Activated naive CD8-positive, alpha-beta T cell treated with anti-CD3 and anti-CD28 coated beads for 36 hours (primary cell): ENCODE measurements at places on chromosomes 11 and 22.
A peak's percentile ranks its signal among the peaks of the same experiment; 100 is the strongest.

- H3K27me3 ChIP-seq, result no peaks in the 10 kb centered on the region
- H3K4me1 ChIP-seq, result peaks cover 30% of the 10 kb centered on the region
- H3K27ac ChIP-seq, result no peak overlapping the region
- DNase-seq, result peak; percentile 15
These were observed 2.2 kb downstream of the TNKS1BP1 start for GRCh38 chr11:57322256-57323166.

DNA sequence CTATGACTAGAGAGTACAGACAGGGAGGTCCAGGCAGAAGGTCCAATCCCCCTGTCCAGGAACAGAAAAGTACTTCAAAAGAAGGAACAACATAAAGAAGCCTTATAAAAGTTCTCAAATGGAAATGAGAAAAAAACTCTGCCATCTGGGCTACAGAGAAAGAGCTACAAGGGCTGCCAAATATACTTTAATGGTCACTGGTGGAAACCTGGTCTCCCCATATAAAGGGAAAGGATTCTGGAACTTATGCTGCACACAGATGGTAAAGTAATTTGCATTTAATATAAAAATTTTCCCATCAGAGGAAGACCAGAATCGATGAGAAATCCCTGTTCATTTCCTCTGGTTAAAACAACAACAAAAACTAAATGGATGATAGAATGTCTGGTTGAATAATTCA, 119.4 kb upstream of the MTMR2 start:
- DNase-seq, result no peak
- H3K36me3 ChIP-seq, result peaks cover 37% of the 10 kb centered on the region
- peaks cover 20% of the 10 kb centered on the region for H3K4me1 ChIP-seq
- no peaks in the 10 kb centered on the region for H3K27me3 ChIP-seq

- peaks cover 6% of the 10 kb centered on the region for H3K27me3 ChIP-seq
- H3K4me1 ChIP-seq, result no peaks in the 10 kb centered on the region
- DNase-seq, result no peak
These were observed 95.6 kb downstream of the PHF21B start for GRCh38 chr22:44914026-44914721.

DNA sequence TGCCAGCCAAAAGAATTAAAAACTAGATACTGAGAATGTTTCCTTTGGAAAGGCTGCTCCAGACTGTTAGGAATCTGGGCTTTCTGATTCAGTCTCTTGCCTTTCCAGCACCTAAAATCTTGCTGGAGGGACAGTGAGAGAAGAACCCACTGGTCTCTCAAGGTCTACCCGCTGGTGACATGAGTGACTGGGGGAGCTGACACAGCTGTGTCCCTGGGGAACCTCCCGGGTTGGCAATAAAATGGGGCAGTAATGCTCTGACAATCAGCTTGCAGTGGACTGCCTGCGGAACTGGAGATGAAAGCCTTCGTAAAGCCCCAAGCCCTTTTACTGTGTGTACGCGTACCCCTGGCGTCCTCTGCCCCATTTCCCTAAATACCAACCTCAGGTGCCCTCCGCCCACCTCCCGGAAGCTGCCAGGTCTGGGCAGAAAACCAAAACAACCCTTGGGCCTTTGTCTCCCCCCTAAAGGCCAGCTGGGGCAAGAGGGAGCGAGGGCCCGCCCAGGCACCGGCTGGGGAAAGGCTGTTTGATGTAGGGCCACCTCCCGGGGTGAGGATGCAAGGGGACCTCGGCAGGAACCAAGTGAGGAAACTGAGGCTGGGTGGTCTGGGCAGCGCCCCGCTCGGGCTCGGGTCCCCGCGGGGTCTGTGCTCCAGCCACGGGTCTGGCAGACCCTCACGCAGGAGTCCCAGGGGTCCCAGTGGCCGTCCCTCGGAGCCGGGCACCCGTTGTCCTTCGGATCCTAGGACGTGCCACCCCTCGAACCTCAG, 741 bp downstream of the CARS1 start:
- peaks cover 21% of the 10 kb centered on the region for H3K36me3 ChIP-seq
- no peaks in the 10 kb centered on the region for H3K27me3 ChIP-seq
- peak overlapping the region; percentile 91 for H3K27ac ChIP-seq
- peak overlapping the region; percentile 88 for H3K4me3 ChIP-seq

- DNase-seq, result no peak
- no peak overlapping the region for H3K4me3 ChIP-seq
- H3K36me3 ChIP-seq, result peaks cover 9% of the 10 kb centered on the region
- H3K27ac ChIP-seq, result no peak overlapping the region
- no peaks in the 10 kb centered on the region for H3K4me1 ChIP-seq
These were observed 78.9 kb upstream of the PLET1 start for GRCh38 chr11:112339566-112339965.

GRCh38 chr11:101915791-101916291, 481 bp downstream of the ANGPTL5 start:
- H3K27ac ChIP-seq, result peak overlapping the region; percentile 92
- H3K27me3 ChIP-seq, result no peaks in the 10 kb centered on the region
- H3K4me3 ChIP-seq, result peak overlapping the region; percentile 93
- peaks cover 21% of the 10 kb centered on the region for H3K4me1 ChIP-seq

GRCh38 chr11:26963764-26964163, 30.1 kb upstream of the FIBIN start:
- no peak overlapping the region for H3K27ac ChIP-seq
- H3K4me3 ChIP-seq, result no peak overlapping the region
- H3K27me3 ChIP-seq, result no peaks in the 10 kb centered on the region
- no peaks in the 10 kb centered on the region for H3K4me1 ChIP-seq
- no peaks in the 10 kb centered on the region for H3K36me3 ChIP-seq
- no peak for DNase-seq

DNA sequence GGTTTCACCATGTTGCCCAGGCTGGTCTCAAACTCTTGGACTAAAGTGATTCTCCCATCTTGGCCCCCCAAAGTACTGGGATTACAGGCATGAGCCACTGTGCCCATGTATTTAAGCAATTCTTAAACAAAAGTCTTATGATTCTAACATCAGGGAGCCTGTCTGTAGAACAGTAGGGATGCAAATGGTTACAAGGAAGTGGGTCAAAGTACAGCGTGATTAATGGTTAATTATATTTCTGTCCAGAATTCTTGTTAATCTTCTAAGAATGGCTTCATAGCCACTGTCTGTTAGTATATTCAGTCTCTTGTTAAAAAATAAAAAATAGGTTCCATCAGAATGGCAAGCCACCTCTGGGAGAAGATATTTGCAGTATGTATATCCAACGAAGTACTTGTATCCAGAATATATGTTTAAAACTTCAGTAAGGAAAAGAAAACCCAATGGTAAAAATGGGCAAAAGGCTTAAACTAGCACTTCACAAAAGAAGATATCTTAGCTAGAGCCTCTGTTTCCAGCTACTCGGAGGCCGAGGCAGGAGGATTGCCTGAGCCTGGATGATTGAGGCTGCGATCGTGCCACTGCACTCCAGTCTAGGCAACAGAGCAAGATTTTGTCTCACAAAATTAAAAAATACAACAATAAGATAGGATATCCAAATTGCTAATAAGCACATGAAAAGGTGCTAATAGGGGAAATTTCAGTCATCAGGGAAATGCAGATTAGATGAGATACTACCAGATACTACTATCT, 22.9 kb downstream of the ATG13 start:
- H3K27me3 ChIP-seq, result no peaks in the 10 kb centered on the region
- H3K27ac ChIP-seq, result no peak overlapping the region
- H3K4me3 ChIP-seq, result no peak overlapping the region
- no peak for DNase-seq
- peaks cover 13% of the 10 kb centered on the region for H3K4me1 ChIP-seq

GRCh38 chr11:9774591-9775397, 110.9 kb downstream of the SWAP70 start:
- no peak overlapping the region for H3K4me3 ChIP-seq
- peaks cover 21% of the 10 kb centered on the region for H3K36me3 ChIP-seq
- no peaks in the 10 kb centered on the region for H3K27me3 ChIP-seq
- no peak for DNase-seq
- H3K27ac ChIP-seq, result no peak overlapping the region

DNA sequence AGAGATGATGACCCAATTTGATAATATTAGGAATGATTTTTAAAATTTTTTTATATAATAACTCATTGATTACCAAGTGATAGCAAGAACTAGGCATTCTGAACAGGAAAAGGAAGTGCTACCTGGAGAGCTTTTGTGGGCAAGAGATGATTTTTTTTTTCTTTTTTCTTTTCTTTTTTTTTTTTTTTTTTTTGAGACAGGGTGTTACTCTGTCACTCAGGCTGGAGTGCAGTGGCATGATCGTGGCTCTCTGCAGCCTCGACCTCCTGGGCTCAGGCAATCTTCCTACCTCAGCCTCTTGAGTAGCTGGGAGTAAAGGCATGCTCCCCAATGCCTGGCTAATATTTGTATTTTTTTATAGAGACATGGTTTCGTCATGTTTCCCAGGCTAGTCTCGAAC, 40.4 kb downstream of the TNRC6B start:
- DNase-seq, result no peak
- H3K4me1 ChIP-seq, result peaks cover 66% of the 10 kb centered on the region
- H3K4me3 ChIP-seq, result no peak overlapping the region
- peaks cover 27% of the 10 kb centered on the region for H3K36me3 ChIP-seq
- H3K27ac ChIP-seq, result peak overlapping the region; percentile 17

GRCh38 chr11:65915821-65916251, 3.0 kb downstream of the C11orf68 start:
- DNase-seq, result no peak
- no peaks in the 10 kb centered on the region for H3K27me3 ChIP-seq
- H3K27ac ChIP-seq, result no peak overlapping the region
- H3K4me1 ChIP-seq, result peaks cover 24% of the 10 kb centered on the region
- no peaks in the 10 kb centered on the region for H3K36me3 ChIP-seq

DNA sequence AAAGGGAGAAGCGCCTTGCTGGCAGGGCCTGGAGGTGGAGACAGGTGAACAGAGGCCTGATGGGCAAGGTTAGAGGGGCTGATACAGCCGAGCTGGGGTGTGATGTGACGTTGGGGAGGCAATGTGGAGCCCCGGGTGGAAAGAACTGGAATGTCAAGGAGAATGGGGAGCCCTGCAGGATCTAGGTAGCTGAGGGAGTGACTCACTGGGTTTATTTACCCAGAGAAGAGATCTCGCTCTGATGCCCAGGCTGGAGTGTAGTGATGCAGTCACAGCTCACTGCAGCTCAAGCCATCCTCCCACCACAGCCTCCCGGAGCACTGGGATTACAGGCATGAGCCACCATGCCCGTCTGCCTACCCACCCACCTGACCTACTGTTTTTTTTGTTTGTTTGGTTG, 1.9 kb upstream of the CYB5R3 start:
- H3K36me3 ChIP-seq, result peaks cover 2% of the 10 kb centered on the region
- no peak for DNase-seq
- H3K27ac ChIP-seq, result no peak overlapping the region
- H3K4me3 ChIP-seq, result peak overlapping the region; percentile 11

DNA sequence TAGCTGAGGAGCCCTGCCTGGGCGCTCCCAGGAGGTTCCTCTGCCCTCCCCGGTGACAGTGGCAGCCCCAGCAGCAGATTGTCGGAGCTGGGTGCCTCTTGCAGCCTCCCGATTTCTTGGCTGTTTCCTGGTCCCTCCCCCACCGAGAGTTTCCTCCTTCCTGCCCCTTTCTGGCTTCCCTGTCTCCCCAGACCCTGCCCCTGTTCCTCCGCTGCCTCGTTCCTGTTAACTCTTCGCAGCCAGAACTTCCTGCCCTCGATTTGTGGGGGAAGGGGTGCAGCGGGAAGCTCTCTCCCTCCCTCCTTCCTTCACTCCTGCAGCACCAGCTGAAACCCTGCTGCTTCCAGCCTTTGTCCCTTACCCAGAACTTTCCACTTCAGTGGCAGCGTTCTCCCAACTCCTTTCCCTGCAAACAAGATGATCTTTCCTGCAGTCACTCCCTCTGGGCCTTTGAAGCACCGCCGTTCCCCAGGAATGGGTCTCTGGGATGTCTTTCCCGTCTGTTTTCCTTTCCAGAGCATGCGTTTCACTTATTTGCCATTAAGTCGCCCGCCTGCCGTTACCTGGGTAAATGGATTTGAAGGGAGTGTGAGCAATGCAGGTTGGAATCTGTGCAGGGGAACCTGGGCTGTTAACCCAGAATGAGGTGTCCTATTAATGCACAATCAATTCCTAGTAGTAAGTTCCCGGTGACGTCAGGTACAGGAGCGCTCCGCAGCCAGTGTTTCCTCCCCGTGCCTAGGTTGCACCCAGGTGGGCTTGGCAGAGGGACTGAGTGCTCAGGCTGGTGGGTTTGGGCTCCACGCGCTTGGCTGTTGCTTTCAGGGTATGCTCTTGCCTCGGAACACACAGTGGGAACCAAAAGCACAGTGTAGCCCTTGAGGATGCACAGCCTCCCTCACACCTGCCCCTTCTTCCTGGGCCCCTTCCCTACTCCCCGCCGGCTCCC, 4.3 kb downstream of the GRK2 start:
- no peak for DNase-seq
- H3K27me3 ChIP-seq, result no peaks in the 10 kb centered on the region
- H3K4me1 ChIP-seq, result peaks cover 66% of the 10 kb centered on the region
- peak overlapping the region; percentile 99 for H3K27ac ChIP-seq
- H3K4me3 ChIP-seq, result peak overlapping the region; percentile 92

- DNase-seq, result no peak
- H3K36me3 ChIP-seq, result no peaks in the 10 kb centered on the region
- H3K4me1 ChIP-seq, result peaks cover 9% of the 10 kb centered on the region
- H3K27ac ChIP-seq, result no peak overlapping the region
These were observed 172.0 kb upstream of the B3GAT1 start for GRCh38 chr11:134584001-134584561.

- no peaks in the 10 kb centered on the region for H3K36me3 ChIP-seq
- peak overlapping the region; percentile 49 for H3K27ac ChIP-seq
- no peak overlapping the region for H3K4me3 ChIP-seq
These were observed 346.2 kb downstream of the TENM4 start for GRCh38 chr11:79094616-79095015.

GRCh38 chr11:57633394-57634070, 16.2 kb downstream of the YPEL4 start:
- H3K27me3 ChIP-seq, result peaks cover 34% of the 10 kb centered on the region
- DNase-seq, result no peak
- no peaks in the 10 kb centered on the region for H3K36me3 ChIP-seq
- H3K4me3 ChIP-seq, result no peak overlapping the region
- no peak overlapping the region for H3K27ac ChIP-seq

DNA sequence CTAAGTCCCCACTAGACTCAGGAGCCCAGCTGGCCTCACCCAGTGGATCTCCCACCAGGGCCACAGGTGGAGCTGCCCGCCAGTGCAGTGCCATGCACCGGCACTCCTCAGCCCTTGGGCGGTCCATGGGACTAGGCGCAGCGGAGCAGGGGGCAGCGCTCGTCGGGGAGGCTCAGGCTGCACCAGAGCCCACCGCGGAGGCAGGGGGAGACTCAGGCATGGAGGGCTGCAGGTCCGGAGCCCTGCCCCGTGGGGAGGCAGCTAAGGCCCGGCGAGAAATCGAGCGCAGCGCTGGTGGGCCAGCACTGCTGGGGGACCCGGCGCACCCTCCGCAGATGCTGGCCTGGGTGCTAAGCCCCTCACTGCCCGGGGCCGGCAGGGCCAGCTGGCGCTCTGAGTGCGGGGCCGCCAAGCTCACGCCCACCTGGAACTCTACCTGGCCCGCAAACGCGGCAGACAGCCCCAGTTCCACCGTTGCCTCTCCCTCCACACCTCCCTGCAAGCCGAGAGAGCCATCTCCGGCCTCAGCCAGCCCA, 1275.2 kb upstream of the CNTN5 start:
- H3K27me3 ChIP-seq, result no peaks in the 10 kb centered on the region
- no peak overlapping the region for H3K4me3 ChIP-seq
- no peaks in the 10 kb centered on the region for H3K4me1 ChIP-seq
- H3K36me3 ChIP-seq, result no peaks in the 10 kb centered on the region
